ENCODE measurements at places on chromosomes 6 and 20. TPM values are rescaled to one million over a fixed set of nuclear protein-coding genes. Genes with fewer than 3 reads are reported as not detected.

DNA sequence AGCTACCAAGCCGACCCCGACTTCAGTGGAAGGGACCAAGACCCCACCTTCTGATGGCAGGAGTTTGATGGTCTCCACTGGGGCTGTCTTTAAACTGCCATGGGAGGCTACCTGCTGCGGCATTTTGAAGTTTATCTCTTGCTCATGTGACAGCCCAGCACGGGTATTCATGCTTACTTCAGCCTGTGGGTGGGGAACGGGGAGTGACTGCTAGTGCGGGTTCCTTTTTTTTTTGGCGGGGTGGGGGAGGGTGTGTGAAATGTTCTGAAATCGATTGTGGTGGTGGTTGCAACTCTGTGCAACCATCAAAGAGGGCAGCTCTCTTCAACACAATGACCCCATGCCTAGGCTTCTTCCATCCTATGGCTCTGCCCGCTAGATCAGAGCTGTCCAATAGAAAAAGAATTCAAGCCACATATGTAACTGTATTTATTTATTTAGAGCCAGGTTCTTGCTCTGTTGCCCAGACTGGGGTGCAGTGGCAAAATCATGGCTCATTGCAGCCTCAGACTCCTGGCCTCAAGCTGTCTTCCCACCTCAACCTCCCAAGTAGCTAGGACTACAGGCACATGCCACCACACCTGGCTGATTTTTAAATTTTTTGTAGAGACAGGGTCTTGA is 53.7 kb downstream of the PPP1R16B start:
- no peak overlapping the region for H3K27ac ChIP-seq
- DNase-seq: no peak
- no peaks in the 10 kb centered on the region for H3K27me3 ChIP-seq
- no peak overlapping the region for H3K4me3 ChIP-seq
- no peaks in the 10 kb centered on the region for H3K36me3 ChIP-seq

- H3K4me1 ChIP-seq: no peaks in the 10 kb centered on the region
- H3K4me3 ChIP-seq: no peak overlapping the region
- no peaks in the 10 kb centered on the region for H3K36me3 ChIP-seq
- H3K27ac ChIP-seq: no peak overlapping the region
- H3K27me3 ChIP-seq: no peaks in the 10 kb centered on the region
- no peak for DNase-seq
These were observed 24.2 kb upstream of the COL9A1 start for GRCh38 chr6:70327036-70327435.

- no peaks in the 10 kb centered on the region for H3K27me3 ChIP-seq
- peak; percentile 37 for DNase-seq
- H3K36me3 ChIP-seq: peaks cover 14% of the 10 kb centered on the region
- no peaks in the 10 kb centered on the region for H3K4me1 ChIP-seq
These were observed 178.7 kb downstream of the ATXN1 start for GRCh38 chr6:16582446-16583143.

GRCh38 chr6:152637296-152638047 is at the start of gene SYNE1:
SYNE1 (minus strand) TSS chr6:152637362; CDS start chr6:152628331, 9,031 bp downstream.
- peak within 1 kb of the TSS; percentile 78 for H3K4me3 ChIP-seq
- no peaks in the 10 kb centered on the region for H3K36me3 ChIP-seq
- no peaks in the 10 kb centered on the region for H3K27me3 ChIP-seq
- no peak for DNase-seq
- H3K4me1 ChIP-seq: peaks cover 8% of the 10 kb centered on the region
- H3K27ac ChIP-seq: peak within 1 kb of the TSS; percentile 85

DNA sequence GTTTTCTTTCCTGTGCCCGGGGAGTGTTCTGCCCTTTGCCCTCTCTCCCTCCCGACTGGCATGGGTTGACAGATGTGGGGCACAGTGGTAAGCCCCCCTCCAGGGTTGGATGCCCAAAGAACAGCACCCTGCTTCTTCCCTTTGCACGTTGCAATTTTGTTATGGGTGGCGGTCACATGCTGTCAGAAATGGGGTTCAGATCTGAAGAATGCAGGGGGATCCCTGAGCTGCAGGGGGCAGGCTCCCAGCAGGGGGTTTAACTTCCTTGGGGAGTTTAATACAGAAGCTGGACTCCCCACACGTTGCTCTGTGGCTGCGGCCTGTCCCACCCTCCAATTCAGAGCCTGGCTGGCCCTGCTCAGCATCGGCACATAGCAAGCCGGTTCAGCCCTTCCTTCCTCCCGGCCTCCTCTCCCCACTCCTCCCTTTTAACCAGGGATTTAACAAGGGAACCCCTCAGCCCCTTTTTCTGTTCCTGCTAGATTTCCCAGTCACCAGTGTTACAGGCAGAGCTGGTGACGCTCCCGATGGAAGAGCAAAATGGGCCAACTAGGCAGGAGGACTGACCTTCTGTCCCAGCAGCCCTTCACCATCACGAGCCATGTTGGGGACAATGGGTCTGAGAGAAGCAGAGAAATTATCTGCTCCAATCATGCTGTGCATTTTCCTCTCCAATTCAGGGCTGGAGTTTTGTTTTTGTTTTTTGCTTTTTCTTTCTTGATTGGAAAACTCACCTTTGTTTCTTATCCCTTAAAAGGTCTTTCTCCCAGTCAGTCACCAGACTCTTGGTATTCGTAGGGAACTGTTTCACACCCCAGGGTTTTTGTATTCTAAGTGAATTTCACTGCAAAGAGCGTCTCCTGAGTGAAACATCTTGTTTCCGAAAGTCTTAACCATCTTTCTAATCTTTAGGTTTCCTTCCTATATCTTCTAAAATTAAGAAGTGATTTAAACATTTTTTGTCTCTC is 6.8 kb downstream of the FOXF2 start:
- peak overlapping the region; percentile 77 for H3K4me3 ChIP-seq
- no peak for DNase-seq
- H3K27ac ChIP-seq: peak overlapping the region; percentile 95
- peaks cover 41% of the 10 kb centered on the region for H3K27me3 ChIP-seq
- H3K36me3 ChIP-seq: peaks cover 4% of the 10 kb centered on the region

DNA sequence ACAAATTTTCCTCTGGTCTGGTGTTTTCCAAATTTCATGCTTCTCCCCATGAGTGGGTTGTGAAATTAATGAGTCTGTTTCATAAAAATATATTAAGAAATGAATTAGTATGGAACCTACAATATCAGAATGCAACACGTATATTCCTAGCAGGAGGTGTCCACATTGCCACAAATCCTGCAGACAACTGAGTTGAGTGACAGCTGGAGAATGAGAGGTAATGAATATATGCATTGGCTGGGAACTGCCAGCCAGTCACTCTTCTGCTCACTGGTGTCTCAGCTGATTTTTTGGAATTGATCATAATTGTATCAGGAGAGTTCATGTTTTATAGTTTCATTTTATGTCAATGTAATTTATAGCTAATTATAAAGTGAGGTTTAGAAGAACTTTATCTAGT is 6.3 kb upstream of the ARFGEF3 start:
- no peak overlapping the region for H3K27ac ChIP-seq
- no peaks in the 10 kb centered on the region for H3K4me1 ChIP-seq
- H3K4me3 ChIP-seq: no peak overlapping the region
- no peaks in the 10 kb centered on the region for H3K36me3 ChIP-seq

DNA sequence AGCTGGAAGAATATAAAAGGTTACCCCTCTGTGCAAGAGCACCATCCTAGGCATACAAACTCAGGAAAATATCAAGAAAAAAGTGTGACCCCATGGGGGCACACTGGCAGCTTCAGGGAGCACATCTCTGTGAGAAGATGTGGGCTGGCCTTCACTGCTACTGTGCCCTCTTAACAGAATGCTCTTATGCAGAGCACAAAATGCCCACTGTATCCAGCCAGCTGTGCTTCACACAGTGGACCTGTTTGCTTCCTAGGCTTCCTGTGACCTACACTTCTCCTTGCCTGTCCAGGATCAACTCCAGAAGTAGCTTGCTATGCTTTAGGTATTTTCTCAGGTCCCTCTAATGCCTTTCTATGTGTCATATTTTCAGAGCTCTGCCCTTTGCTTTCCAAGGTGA is 380.2 kb upstream of the MMS22L start:
- no peaks in the 10 kb centered on the region for H3K4me1 ChIP-seq
- H3K36me3 ChIP-seq: no peaks in the 10 kb centered on the region
- no peak for DNase-seq
- H3K4me3 ChIP-seq: no peak overlapping the region

- peak overlapping the region; percentile 44 for H3K4me3 ChIP-seq
- DNase-seq: no peak
- H3K27me3 ChIP-seq: no peaks in the 10 kb centered on the region
- peaks cover 45% of the 10 kb centered on the region for H3K4me1 ChIP-seq
These were observed 53.7 kb downstream of the ANKRD60 start for GRCh38 chr20:58174708-58175280.

DNA sequence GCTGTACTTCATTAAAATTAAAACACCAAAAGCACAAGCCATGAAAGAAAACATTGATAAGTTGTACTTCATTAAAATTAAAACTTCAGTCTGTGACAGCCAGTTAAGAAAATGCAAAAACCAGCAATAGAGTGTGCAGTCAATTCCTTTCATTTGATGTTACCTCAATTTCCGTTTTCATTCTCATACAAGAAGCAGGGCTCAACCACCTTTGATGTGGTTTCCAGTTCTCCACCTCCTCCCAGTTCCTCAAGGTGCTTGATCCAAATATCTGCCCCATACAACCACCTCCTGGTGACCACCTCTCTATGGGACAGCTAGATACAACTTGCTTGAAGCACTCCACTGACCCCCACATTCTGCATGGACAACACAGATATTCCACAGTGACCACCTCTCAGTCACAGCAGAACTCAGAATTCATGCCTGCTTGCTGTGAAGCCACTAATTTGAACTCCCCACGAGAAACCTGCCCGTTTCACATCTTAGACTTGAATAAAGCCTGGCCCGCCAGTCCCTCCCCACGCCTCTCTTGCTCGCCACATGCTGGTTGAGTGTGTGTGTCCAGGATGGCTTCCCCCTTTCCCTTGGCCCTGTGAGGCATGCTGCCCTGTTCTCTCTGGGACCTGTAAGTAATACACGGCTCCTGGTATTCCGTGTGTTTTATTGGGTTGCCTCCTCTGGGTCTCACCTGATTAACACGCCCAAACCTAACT is 66.1 kb downstream of the FAM50B start:
- H3K4me1 ChIP-seq: peaks cover 41% of the 10 kb centered on the region
- no peak overlapping the region for H3K4me3 ChIP-seq
- no peak for DNase-seq
- no peaks in the 10 kb centered on the region for H3K36me3 ChIP-seq

DNA sequence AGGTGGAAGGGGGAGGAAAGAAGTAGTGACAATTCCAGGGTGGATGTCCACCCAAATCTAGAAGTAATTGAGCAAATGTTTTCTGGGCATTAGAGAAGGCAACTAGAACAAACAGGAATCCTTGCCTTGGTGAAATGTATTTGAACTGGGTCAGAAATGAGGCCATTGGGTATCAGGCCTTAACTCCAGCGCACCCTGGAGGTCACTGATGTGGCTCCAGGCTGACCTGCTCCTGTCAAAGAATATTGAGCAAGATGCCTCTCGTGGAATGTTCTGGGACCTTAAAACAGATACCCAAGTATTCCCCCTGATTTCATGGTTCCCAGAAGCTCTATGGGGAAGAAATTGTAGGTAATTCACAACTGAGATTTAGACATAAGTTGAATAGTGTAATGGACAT is 6.9 kb downstream of the HLA-DPB1 start:
- H3K36me3 ChIP-seq: peaks cover 41% of the 10 kb centered on the region
- H3K4me1 ChIP-seq: peaks cover 34% of the 10 kb centered on the region
- H3K27me3 ChIP-seq: no peaks in the 10 kb centered on the region

DNA sequence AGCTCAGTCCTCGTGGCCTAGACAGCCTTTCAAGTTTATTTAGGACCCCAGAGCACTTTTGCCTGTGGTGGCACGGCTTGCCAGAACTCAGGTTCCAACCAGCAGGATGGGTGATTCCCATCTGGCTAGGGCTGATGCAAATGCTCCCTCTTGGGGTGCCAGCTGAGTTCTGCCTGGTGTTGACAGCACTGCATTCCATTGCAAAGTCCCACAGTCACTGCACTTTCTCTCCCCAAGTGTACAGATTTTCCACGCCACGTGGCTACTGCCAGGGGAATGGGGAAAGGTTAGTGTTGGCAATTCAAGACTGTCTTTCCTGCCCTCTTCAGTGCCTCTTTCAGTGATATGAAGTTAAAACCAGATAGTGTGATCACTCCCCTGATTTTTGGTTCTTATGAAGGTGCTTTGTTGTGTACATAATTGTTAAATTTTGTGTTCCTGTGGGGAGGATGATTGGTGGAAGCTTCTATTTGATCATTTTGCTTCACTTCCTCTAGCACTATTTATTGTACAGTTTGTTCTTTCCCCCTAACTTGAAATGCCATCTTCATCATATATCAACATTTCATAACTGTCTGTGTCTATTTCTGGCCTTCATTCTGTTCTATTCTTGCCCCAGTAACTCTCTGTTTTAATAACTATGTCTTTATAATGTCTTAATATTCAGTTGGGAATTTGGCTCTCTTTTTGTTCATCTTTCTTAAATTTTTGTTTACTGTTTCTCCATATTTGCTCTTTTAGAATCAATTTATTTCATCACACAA is 86.2 kb downstream of the CFAP61 start:
- H3K27me3 ChIP-seq: no peaks in the 10 kb centered on the region
- no peak overlapping the region for H3K4me3 ChIP-seq
- no peak for DNase-seq
- H3K4me1 ChIP-seq: peaks cover 4% of the 10 kb centered on the region

DNA sequence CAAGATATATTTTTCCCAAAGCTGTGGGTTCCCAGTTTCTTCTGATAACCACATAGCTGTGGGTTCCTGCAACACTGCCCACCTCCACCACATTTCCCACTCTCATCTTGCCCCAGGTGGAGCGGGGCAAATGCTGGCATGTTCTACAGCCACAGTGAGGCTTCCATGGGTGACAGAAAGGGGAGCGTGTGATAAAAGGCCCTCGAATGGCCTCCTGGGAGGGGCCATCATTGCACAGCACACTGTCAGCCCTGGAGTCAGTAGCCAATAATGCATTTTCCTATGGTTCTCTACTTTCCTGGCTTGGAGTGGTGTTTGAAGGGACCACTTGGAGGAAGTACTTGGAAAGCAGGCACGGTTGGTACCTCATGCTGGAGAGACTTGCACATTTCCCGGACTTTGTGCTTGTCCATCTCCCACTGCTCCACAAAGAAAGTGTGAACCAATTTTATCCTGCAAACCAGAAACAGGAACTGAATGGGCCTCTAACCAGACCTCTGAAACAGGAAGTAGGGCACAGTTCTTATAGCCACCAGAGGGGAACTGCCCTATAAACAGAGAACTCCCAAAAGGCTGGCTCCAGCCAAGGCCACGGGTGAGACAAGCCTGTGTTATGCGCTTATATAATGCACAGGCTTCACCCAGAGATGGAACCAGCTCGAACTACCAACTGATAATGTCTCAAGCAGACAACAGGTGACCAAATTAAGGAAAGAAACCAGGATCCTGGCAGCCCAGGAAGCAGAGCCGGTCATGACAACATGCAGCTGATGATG is 8.6 kb downstream of the MAP3K5 start:
- H3K27ac ChIP-seq: no peak overlapping the region
- DNase-seq: no peak
- H3K36me3 ChIP-seq: no peaks in the 10 kb centered on the region
- H3K4me1 ChIP-seq: peaks cover 48% of the 10 kb centered on the region

The NMBR gene
- not detected for total RNA-seq

The TGM6 gene
- total RNA-seq: not detected

The MACROD2 gene
- total RNA-seq: 2.5 TPM

The ID4 gene
- 61.9 TPM for total RNA-seq

Data from esophagus muscularis mucosa (tissue), 4 donors.